Activated T-cell treated with anti-CD3 and anti-CD28 coated beads, Interleukin-2, amount 50 U/mL, for 48 hours (primary cell): ENCODE measurements at places on chromosomes 7 and 10.

DNA sequence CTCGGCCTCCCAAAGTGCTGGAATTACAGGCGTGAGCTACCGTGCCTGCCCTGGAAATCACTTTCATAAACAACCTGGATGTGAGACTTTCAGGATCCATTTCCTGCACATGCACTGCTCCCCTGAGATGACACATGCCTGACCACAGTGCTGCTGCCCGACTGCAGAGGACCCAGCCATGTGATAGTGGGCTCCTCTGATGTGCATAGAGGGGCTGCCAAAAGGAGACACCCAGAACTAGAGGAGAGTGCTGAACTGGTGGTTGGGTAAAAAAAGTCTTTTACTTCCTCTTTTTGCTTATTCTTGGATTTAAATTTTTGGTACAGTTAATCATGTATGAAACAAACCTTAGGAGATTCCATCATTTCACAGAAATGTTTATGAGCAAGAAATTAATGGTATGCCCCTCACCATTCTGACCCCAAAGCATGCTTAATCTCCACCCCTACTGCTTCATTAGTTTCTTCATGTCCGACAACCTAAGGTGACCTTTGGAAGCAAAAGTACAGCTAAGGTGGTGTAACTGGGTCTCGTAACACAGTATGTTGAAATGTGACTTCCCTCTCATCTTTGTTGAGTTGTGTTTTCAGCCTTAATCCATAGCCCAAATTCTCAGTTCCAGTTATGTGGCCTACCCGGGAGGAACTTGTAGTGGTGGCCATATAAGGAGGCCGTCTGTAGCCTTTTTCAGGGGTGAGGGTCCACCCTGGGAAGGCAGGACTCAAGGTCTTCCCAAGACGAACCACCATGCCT is 111.1 kb downstream of the RNF216 start:
- DNase-seq: no peak

GRCh38 chr10:89793649-89794254 is 92.4 kb downstream of the KIF20B start:
- DNase-seq: peak; percentile 32

DNA sequence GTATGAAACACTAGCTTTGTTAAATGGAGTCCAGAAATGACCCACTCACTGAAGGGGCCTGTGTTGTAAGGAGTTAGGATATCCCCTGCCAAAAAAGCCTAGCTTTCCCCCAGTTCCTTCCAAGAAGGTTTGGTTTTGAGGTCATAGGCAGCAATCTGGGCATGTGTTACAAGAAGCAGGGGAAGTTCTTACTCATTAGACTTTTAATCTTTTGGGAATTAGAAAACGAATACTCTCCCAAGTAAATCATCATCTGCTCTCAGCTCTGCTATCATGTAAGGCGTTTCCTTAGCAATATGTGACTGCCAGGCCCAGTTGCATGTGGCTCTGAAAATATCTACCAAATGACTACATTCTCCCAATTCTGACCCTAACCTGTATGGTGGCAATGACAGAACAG is 3.7 kb downstream of the NOD1 start:
- DNase-seq: no peak

GRCh38 chr7:141203586-141203985 is 129.7 kb downstream of the TMEM178B start:
- DNase-seq: no peak

- peak; percentile 58 for DNase-seq
These were observed 25.2 kb upstream of the ITPRID1 start for GRCh38 chr7:31488562-31489203.

- no peak for DNase-seq
These were observed 16.5 kb downstream of the KNDC1 start for GRCh38 chr10:133176546-133176945.
